ENCODE measurements at places on chromosomes 1 and 21.

DNA sequence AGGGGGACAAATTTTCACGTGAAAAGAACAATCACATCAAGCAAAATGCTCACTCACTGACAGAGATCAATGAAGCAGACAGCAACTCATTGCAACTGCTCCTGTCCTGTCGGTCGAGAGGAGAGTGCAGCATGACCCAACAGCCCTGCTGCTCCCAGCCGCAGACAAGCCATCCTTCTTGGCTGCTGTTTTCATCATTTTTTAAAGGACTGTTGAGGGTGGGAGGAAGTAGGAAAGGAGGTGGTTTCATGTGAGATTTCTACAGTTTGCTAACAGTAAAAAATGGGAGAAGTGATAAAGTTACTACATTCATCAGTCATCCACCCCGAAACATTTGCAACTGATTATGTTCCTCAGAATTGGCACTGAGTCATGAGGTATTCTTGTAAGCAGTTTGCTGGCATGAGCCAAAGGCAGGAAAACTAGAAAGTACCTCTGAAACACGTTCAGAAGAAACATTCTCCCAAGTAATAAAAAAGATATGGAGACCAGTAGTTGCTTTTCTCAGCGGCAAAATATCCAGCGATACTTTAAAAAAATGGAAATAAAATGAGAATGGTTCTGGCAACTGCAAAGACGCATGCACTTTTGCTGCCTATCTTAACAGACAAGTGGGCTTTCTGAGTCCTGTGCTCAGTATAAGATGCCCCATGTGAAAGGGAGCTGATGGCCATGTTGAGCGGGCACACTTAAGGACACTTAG lies 72.0 kb upstream of the CLDN14 start:
- DNase-seq: no peak

DNA sequence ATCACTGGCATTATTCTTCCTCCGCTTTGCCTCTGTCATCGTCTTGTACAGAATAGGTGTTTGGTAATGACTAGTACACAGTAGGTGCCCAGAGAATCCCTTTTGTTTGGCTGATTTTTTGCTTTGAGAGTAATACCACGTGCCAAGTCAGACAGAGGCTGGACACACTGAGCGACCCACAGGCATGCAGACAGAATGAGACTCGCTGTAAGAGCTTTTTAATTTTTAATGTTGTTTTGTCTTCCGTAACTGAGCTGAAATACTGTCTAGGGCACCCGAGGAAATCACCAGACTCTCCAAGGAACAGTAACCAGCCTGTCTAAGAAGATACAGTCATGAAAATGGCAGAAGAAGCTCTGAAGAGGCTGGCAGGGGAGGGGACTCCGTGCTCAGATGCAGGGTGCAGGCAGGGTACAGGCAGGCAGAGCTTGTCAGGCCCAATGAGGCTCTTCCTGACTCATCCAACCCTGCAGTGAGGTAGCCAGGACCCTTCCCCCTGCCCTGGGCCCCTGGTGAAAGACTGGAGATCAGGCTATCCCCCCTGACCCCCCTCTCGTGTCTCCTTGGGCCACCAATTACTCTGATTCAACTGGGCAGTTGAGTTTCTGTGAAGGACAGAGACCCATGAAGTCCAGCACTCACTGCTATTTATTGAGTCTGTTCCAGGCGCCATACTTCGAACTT lies 60.1 kb upstream of the ECE1 start:
- no peak for DNase-seq

- DNase-seq: no peak
Measured at GRCh38 chr21:43778469-43779335, 2.6 kb upstream of the CSTB start.

DNA sequence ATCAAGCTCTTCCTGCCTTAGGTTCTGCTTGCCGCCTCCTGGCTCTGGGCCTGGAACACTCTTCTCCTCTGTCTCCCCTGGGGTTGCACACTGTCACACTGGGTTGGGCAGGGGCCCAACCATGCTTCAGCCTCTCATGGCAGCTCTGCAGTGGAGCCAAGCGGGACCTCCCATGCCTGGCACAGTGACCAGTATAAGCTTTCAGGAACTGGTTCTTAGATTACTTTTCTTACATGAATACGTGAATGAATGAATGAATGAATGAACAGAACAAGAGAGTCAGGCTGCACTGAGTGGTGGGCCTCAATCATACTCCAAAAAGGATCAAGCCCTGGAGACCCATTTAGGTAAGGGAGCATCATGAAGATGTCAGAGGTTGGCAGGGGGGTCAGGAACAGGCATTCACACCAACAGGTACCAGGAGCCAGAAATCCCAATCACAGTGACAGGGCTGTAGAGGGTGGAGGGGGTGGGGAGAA lies 30.8 kb upstream of the TMEM125 start:
- no peak for DNase-seq

DNA sequence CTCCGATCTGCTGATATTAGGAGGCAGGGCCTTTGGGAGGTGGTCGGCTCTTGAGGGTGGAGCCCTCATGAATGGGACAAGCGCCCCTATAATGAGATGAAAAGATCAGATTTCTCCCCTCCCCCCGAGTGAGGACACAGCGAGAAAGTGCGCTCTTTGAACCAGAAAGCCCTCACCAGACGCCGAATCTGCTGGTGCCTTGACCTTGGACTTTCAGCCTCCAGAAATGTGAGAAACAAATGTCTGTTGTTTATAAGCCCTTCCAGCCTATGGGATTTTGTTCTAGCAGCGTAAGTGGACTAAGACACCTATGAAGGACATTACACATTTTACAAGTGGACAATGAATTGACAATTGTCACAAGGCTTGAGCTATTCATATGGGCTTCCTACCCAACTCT lies 80.2 kb downstream of the RIPK4 start:
- DNase-seq: no peak

- DNase-seq: no peak
Measured at GRCh38 chr21:45853703-45854342, 127.7 kb upstream of the COL6A1 start.

GRCh38 chr1:246971090-246971721 lies 36.7 kb downstream of the ZNF695 start:
- no peak for DNase-seq

DNA sequence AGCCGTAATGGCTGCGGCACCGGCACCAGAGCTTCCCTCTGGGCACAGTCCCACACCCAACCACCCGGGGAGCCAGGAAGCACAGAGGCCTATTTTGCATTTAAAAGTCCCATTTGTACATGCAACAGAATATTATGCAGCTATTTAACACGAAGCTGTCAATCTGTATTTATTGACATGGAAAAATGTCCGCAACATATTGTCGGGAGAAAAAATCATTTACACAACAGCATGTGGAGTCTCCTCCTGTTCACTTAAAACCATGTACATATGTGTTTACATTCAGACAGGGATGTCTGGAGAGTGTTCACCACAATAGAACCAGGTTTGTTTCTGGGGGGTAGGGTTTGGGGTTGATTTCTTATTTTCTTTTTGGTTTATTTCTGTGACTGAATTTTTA lies 63.4 kb upstream of the GRIK3 start:
- no peak for DNase-seq

GRCh38 chr1:164586591-164586990 lies 27.6 kb downstream of the PBX1 start:
- DNase-seq: no peak

DNA sequence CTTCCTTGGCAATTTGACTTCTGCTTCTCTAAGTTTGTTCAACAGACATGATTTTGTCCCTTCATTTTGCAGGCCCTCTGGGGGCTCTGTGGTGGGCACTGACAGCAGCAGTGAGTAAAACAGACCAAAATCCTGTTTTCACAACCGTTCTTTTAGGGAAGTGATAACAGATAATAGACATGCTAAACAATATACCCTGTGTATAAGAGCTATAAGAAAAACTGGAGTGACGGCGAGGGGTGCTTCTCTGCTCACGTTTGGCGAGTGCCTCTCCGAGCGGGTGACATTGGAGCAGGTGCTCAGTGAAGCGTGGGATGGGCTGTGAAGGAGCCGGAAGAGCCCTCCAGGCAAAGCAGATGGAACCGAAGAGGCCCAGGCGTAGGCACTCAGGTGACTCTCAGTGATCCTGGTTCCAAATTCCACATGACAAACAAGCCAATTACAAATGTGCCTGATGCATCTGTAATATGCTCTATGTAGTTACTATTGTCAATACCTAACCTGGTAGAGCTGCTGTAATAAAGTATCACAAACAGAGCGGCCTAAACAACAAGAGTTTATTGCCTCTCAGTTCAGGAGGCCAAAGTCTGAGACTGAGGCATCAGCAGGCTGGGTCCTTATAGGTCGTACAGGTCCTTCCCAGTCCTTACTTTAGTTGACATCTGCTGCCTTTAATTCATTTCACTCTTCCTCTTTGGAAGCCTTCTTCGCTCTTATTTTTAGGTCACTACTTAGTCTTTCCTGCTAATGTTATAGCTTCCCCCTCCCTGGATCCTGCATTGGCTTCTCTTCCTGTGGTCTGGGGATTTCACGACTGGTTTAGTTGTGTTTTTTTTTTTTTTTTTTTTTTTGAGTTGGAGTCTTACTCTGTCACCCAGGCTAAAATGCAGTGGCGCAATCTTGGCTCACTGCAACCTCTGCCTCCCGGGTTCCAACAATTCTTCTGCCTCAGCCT lies 20.1 kb downstream of the OR2B11 start:
- DNase-seq: no peak

GRCh38 chr1:222583079-222583478 lies 6.7 kb downstream of the TAF1A start:
- no peak for DNase-seq

Measured in activated T-helper 1 cell treated with anti-CD3 and anti-CD28 coated beads, Interleukin-2, amount 50 U/mL, for 16 hours (primary cell).